ENCODE measurements at places on chromosomes 1 and 21. TPM values are rescaled to one million over a fixed set of nuclear protein-coding genes. Genes with fewer than 3 reads are reported as not detected.

The RBM34 gene
- total RNA-seq: 64.3 TPM

The ATP1A2 gene
- 0.17 TPM for total RNA-seq

The KLHDC9 gene
- 2.1 TPM for total RNA-seq

The PPIAL4G gene
- total RNA-seq: not detected

The SELP gene
- not detected for total RNA-seq

The SF3B4 gene
- total RNA-seq: 129 TPM

The PROK1 gene
- total RNA-seq: not detected

The AMIGO1 gene
- 1.3 TPM for total RNA-seq

The LIN9 gene
- total RNA-seq: 7.1 TPM

The GJC2 gene
- 0.52 TPM for total RNA-seq
